Sciatic nerve (tissue), 2 donors: ENCODE measurements at places on chromosomes 6 and 20.

GRCh38 chr6:141134723-141135122, 998.0 kb upstream of the GJE1 start:
- no peak for DNase-seq

DNA sequence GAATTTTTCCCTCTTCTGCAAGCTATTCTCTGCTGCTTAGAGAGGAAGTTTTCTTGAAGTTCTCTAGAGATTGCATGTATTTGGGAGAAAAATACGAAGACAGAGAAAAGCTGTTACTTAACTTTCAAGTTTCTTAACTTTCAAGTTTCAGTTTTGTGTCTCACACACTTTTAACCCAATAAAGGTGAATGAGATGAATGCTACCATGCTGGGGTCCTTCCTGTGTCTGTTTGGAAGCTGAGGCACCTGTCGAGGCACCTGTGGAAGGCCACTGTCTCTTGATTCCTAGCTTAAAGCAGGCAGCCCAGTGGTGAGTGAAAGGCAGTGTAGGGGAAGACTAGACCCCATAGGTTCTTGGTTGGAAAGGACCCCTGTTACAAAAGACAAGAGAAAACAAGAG, 372.8 kb upstream of the JARID2 start:
- no peak for DNase-seq

DNA sequence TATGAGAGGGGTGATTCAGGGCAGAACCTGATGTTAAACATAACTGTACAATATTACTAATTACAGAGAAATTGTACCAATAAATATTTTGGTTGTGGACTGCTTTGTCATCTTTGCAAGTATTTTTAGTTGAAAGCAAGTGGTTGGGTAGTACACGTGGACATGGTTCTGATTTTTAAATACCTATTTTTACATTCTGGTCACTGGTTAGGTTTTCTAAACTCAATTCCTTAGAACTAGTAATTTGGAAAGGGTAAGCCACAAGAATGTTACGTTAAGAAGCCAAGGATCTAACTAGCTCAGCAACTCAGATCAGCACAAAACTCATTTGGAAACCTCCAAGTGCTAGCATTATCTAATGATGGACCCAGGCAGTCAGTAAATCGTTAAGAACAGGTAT, 2.7 kb downstream of the EPB41L2 start:
- no peak for DNase-seq

DNA sequence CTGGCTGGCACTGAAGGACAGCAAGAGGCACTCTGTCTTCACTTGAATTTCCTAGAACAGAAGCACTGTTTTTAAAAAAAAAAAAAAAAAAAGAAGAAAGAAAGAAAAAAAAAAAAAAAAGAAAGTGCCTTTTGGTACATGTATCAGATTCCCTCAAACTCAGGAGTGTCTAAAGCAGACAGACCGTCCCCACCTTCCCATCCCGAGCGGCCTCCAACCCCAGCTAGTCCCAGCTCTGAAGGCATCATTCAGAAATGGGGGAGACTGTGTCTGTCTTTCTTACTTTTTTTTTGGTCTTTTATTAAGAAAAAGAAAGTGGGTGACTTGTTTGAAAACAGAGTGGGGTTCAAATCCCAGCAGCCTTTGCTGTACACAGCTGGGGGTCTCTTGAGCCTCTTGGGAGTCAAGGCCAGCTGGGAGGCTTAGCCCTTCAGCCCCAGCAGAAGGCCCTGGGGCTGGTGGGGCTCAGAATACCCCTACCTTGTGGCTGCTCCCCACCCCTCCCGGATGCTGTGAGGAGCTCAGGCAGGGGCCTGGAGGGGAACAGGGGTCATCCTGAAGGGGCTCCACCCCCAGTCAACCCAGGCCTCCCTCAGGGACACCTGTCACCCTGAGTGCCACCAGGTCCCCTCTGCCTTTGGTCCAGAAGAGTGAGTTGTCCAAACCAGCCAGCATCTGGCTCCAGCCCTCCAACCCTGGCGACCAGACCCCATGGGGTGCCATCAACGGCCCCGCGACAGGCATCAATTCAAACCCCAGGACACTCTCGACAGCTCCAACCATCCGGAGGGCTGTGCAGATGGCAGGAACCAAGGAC, 128.3 kb downstream of the TAF4 start:
- DNase-seq = no peak

GRCh38 chr20:49724408-49725223, 10.9 kb upstream of the B4GALT5 start:
- DNase-seq = peak; percentile 81

GRCh38 chr6:119303164-119303887, 46.2 kb downstream of the MAN1A1 start:
- no peak for DNase-seq

DNA sequence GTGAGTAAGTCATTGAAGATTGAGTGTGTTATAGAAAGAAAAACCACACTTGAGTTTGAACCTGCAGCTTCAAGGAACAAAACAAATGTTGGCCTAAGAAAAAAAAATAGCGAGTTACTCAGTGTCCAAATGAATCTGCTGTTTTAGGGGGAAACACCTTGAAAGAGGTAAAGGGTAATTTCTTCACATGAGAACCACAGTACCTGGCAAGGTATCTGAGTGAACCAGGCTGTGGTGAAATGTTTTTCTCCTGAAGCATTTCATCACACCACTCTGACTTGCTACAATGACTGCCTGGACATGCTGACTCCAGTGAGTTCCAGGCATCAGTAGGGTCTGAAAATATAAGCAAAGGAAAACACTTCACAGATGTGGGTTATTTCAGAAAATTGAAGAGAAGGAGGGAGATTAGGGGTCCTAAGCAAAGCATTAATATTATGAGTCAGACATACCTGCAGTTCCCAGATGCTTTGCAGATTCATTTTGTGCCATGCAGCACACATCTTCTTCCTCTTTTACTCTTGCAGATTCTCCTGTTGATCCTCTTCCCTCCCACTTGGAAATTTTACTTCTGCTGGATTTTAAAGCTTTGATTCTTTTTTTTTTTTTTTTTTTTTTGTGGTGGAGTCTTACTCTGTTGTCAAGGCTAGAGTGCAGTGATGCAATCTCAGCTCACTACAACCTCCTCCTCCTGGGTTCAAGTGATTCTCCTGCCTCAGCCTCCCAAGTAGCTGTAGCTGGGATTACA, 206.2 kb upstream of the SGK1 start:
- no peak for DNase-seq

GRCh38 chr6:22570185-22570551, 802 bp downstream of the HDGFL1 start:
- DNase-seq = peak; percentile 53

- no peak for DNase-seq
Measured at GRCh38 chr6:159052720-159053119, 7.9 kb upstream of the TAGAP start.

GRCh38 chr20:46293084-46293483, 15.2 kb downstream of the CDH22 start:
- no peak for DNase-seq
